Stimulated activated CD4-positive, alpha-beta T cell treated with anti-CD3 and anti-CD28 coated beads, Interleukin-12 subunit alpha, Interleukin-12 subunit beta, amount 100 ng/mL, for 48 hours (primary cell): ENCODE measurements at places on chromosomes 3 and 15.

DNA sequence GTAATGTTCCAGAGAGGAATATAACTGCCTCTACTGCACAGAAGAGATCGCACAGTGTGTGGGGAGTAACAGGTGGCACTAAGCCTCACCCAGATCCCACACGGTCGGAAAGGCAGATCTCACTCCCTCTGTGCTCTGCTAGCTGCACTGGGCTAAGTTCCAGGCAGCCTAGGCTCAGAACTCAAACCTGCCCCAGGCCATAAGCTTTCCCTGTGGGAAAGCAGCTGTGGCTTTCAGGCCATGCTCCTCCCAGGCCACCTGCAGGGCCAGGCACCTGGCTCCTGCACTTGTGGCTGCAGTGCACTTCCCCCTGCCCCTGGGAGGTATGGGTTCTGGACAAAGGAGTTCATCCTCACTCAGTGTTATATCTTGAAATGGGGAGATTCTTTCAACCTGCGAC, 27.5 kb downstream of the PCCB start:
- no peak for DNase-seq

GRCh38 chr3:159417761-159418160, 570.9 kb upstream of the IL12A start:
- no peak for DNase-seq

DNA sequence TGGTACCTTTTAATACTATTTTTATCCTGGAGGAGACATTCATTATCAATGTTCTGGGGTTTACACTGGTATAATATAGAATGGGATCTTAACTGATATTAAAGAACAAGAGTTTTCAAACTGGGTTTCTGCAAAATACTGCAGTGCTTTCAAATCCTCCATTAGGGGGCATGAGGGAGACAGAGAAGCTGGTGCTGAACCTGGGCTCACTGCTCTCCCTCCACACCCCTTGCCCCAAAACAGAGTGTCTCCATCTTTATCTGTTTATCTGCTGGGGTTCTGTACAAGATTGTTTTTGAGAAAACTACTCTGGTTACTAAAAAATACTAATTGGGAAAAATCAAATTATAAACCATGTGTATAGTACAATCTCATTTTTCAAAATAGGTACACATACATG, 41.7 kb downstream of the CADPS start:
- no peak for DNase-seq

GRCh38 chr3:12840591-12841148, 695 bp downstream of the RPL32 start:
- DNase-seq = no peak
